ENCODE measurements at places on chromosomes 4 and X.

GRCh38 chrX:156001001-156001666 is 3.6 kb downstream of the IL9R start:
- DNase-seq: no peak

DNA sequence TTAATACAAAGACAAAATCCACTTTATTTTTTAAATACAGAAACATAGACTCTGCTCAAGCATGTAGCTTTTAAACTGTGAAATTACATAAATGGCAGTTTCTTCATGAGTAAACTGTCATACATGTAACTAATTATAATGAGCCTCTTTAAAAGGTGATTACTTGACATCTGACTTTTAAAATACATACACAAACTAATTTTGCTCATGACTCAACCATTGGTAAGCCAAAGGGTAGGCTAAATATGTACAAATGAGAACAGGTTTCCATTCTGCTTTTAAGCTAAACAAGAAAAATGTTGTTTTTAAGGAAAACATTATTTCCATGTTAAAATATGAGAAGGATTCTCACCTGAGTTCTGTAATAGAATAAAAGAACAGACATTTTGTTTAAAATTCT is 27.9 kb downstream of the CAMK2D start:
- no peak for DNase-seq

GRCh38 chrX:65668377-65669310 is 1.2 kb downstream of the MSN start:
- DNase-seq: peak; percentile 74

- DNase-seq: no peak
Measured at GRCh38 chr4:86482306-86483172, 111.6 kb upstream of the PTPN13 start.

- no peak for DNase-seq
Measured at GRCh38 chrX:48465336-48465933, 4.6 kb downstream of the SLC38A5 start.

DNA sequence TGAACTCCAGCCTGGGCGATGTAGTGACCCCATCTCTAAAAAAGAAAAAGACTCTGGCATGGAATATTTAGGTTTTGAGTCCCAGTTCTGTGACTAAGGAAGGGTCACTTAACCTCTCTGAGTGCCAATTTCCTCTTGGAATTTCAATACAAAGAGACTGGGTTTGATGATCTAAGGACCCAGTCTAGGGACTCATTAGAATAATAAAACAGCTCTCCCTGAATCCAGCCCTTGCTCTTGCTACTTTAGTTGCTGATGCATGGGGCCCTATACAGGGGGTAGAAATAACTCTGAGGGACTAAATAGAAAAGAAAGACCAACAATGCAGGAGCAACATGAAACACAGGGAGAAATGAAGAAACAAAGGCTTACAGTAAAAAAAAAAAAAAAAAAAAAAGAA is 12.6 kb downstream of the C4orf54 start:
- no peak for DNase-seq

DNA sequence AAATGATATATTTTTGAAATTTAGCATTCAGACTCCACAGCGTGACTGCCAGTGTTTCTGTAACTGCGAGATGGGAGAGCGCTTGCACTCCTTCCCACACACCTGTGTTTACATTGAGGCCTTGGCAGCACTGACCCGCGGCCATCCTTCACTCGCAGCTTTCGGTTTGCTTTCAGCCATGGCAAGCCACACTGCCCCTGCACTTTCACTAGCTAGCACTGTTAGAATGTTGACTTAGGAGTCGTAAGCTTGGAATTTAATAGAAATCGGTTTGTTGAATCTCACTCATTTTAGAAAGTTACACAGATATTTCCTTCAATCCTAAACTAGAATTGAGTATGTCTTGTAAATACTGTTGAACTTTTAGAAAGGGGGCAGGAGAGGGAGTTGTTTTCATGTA is 136.2 kb downstream of the CFAP299 start:
- DNase-seq: peak; percentile 3

GRCh38 chrX:41870719-41871151 is 52.6 kb downstream of the CASK start:
- peak; percentile 10 for DNase-seq

- peak; percentile 77 for DNase-seq
Measured at GRCh38 chr4:78766650-78767049, 9.5 kb upstream of the BMP2K start.

DNA sequence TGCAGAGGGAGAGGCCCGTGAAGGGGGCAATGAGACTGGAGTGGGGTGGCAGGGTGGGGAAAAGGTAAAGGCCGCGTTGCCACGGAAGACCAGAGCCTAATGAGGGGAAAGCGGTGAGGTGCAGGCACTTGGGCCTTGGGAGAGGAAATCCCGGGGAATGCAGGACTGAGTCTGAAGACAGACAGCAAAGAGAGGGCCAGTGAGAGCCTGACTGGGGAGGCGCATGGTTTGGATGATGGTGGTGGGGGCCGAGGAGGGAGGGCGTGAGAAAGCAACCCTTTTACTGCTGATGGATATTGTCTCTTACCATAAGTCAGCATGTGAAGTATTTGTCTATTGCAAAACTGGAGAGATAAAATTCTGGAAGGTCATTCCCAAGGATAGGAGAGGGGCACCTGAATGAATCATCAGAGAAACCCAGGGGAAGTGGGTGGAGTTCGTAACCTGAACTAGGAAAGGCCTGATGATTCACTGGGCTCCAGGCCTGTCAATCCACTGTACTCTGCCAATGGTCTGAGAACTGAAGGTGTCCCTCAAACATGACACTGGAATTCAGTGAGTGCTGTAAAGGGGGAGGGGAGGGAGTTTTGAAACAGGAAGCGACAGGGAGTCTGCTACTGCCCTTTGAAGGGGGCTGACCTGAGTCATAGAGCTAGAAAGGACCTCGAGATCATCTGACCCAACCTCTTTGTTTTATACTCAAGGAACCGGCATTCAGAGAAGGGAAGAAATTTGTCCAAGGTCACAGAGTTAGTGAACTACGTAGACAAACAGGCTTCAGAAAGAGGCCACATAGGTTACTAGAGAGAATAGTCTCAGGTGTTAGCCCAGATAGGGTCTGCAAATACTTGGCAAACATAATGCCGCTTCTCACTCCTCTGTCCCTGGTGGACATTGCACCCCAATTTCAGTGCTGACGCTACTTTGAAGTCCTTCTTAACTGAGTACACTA is 52.2 kb downstream of the NALF2 start:
- peak; percentile 0 for DNase-seq
